A549 treated with GW870086 at 1 μM for 4 hours (cell line): ENCODE measurements at places on chromosomes 2 and 18. TPM values are rescaled to one million over a fixed set of nuclear protein-coding genes. Genes with fewer than 3 reads are reported as not detected.

C2orf80 gene
- total RNA-seq = not detected in 5 replicates

CYRIA gene
- 0.13 to 0.29 TPM (median 0.23 TPM) in 4 of 5 replicates, not detected in the other for total RNA-seq

KRTCAP3 gene
- total RNA-seq = 0.39 to 0.90 TPM (median 0.85 TPM) in 5 replicates

QPCT gene
- total RNA-seq = 20.7 to 24.1 TPM (median 21.2 TPM) in 5 replicates

CCDC102B gene
- total RNA-seq = 0.17 to 0.97 TPM (median 0.37 TPM) in 5 replicates

IL1RL1 gene
- 0.53 to 1.4 TPM (median 0.83 TPM) in 5 replicates for total RNA-seq

UGT1A1 gene
- total RNA-seq = 0.71 to 1.1 TPM (median 0.87 TPM) in 5 replicates

DYSF gene
- total RNA-seq = 0.50 to 0.97 TPM (median 0.70 TPM) in 5 replicates

CBLN2 gene
- total RNA-seq = 0.06 to 0.13 TPM (median 0.07 TPM) in 4 of 5 replicates, not detected in the other

HOXD4 gene
- total RNA-seq = 0.27 to 0.71 TPM (median 0.47 TPM) in 5 replicates
